Body of pancreas (tissue), 4 donors: ENCODE measurements at places on chromosomes 3 and 15.
A peak's percentile ranks its signal among the peaks of the same experiment; 100 is the strongest.

- DNase-seq, result no peak
These were observed 57.0 kb upstream of the CMSS1 start for GRCh38 chr3:99760629-99761028.

GRCh38 chr3:159600291-159600690, 388.3 kb upstream of the IL12A start:
- DNase-seq, result no peak

DNA sequence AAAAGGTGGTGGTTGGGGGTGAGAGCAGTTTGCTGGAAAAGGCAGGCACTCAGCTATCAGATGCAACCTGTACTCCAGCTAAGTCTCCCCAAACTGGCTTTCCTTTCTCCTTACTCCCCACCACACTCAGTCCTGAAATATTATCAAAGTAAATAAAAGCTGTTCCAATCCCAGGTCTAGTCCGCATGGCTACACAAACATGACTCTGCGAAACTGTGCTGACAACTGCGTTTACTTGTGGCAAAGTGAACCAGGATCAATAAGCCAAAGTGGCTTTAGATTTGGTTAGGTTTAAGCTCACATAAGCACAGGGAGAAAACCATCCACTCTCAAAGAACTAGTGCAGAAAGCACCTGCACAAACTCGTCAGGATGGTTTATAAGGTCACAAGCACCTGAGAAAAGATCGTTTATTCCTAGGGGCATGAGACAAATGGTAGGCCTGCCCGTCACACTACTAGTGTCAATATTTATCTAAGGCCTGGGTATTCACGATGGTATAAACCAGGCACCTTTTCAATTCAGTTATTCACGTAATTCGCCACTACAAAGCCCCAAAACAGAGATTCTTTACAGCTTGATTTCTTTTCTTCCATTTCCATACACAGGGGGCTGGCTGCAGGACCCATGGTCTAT, 25.3 kb downstream of the LRIG1 start:
- peak; percentile 57 for DNase-seq

- no peak for DNase-seq
These were observed 278.2 kb upstream of the KCNH8 start for GRCh38 chr3:18870074-18870640.

- DNase-seq, result peak; percentile 9
These were observed 379.3 kb downstream of the NTRK3 start for GRCh38 chr15:87877114-87877810.

DNA sequence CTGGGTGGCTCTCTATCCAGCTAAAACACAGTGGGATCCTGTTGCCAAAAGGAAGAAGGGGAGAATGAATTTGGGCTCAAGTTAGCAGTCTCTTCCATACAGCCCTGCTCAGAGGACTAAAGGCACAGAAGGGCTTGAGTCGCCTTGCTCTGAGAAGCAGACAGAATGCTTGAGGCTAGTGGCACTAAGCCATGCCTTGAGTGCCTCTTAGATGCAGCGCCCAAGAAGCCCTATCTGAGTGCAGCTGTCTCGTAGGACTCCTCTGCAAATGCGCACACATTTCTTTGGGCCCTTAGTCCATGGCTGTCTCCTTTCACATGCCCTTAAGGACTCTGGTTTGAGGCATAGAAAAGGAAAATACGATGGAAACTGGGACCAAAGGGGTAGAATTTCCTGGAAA, 211.3 kb upstream of the CHRM5 start:
- DNase-seq, result no peak

DNA sequence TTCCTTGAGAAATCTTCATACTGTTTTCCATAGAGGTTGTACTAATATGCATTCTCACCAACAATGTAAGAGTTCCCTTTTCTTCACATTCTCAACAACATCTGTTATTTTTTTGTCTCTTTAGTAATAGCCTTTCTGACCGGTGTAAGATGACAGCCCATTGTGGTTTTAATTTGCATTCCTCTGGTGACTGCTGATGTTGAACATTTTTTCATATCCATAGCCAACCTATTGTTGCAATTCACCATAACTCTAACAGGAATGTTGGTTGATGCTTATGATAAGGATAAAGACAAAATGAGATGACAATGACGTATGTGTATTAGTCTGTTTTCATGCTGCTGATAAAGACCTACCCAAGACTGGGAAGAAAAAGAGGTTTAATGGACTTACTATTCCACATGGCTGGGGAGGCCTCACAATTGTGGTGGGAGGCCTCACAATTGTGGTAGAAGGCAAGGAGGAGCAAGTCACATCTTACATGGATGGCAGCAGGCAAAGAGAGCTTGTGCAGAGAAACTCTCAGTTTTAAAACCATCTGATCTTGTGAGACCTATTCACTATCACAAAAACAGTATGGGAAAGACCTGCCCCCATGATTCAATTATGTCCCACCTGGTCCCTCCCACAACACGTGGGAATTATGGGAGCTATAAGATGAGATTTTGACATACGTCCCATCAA, 37.6 kb upstream of the RHCG start:
- no peak for DNase-seq

- DNase-seq, result no peak
These were observed 14.9 kb downstream of the GRAMD2A start for GRCh38 chr15:72182673-72183072.

DNA sequence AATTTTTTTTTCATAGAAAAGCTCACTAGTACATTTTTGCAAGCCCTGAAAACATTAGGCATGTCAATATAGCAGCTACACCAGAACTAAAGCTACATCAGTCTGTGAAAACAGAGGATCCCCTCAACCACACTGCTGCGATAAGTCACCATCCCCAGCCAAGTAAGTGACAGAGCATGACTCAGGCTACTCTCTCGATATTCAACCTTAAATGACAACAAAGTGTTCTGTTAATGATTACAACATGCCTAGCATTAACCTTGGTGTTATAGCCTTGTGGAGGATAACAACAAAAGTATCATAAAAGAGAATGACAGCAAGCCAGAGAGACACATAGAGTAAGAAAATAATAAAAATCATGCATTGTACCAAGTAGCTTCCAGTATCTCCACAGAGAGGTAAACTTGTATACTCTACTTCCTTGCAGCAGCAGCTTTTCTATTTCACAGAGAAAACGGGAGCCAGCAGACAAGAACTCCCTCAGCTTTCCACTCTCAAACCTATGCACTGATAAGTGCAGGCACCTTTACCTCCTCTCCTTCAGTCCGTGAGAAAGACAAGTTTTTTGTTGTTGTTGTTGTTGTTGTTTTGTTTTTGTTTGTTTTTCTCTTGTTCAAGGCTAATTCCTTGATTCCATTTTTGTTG, 76.6 kb downstream of the GBE1 start:
- no peak for DNase-seq

- no peak for DNase-seq
These were observed 45.0 kb upstream of the SLC6A11 start for GRCh38 chr3:10770981-10771380.

DNA sequence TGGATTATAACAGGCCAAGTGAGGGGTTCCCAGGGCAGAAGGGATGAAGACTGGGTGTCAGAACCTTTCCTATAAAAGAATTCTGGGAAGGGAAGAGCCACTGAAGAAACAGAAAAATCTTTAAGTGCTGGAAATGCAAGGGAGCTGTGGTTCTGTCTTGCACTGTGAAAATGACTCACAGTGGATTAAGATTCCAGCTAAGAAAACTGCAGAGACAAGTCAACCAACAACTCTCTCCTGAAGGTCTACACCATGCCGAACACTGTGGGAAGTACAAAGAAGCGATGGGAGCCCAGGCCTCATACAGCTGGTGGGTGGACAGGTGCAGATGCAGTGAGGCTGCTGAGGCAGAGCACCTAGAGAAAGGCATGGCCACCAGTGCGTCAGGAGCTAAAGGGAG, 27.7 kb downstream of the ZDHHC3 start:
- no peak for DNase-seq

- DNase-seq, result no peak
These were observed 25.6 kb downstream of the IL1RAP start for GRCh38 chr3:190539526-190539925.

- peak; percentile 29 for DNase-seq
These were observed 131.6 kb downstream of the AQP9 start for GRCh38 chr15:58269455-58270414.

DNA sequence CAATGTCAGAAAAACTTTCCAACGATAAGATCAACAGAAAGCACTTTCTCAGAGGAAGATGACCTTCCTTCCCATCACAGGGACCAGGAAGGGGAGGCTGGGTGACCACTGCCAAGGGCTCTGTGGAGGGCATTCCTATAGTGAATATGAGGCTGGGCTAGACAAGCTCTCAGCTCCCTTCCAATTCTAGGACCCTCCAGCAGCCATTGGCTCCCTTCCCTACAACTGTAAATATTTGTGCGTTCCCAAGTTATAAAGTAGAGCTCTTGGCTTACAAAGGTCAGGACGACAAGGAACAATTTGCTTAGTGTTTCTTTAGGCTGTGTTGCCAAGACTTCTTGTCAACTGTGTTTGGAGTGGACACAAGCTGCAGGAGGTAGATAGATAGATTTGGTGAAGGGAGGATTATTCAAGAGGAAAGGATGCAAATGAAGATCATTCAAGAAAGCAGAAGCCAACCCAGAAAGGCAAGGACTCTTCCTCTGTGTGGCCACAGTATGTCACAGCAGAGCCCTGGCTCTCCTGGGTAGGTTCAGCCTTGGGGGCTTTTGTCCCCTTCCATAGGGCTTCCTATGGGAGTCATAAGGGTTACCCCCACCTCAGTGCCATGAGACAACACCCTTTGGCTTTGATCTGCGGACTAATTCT, 223.6 kb upstream of the TLE3 start:
- no peak for DNase-seq

GRCh38 chr3:132573797-132574211, 23.3 kb upstream of the ACKR4 start:
- DNase-seq, result no peak

- DNase-seq, result no peak
These were observed 197.6 kb downstream of the MINAR1 start for GRCh38 chr15:79629687-79630086.

GRCh38 chr15:80177156-80177555, 24.4 kb downstream of the FAH start:
- DNase-seq, result no peak

- no peak for DNase-seq
These were observed 107.3 kb upstream of the STT3B start for GRCh38 chr3:31425401-31425800.

- DNase-seq, result no peak
These were observed 9.4 kb upstream of the C15orf39 start for GRCh38 chr15:75192307-75192706.

DNA sequence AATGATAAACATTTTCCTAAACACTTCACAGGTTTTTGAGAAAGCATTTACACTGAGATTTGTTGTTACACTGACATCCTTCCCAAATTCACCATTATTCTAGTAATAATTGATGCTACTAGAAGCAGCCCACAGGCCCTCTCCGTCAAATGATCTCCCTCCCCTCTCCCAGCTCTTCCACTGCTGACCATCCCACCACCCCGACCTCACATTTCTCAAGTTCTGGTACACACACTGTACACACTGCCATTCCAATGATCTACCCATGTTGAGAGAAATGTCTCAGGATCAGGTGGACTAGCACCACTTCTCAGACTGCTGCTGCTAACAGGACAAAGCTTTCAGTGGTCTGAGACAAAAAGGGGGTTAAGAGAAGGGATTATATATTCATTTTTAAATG, 3.5 kb downstream of the TBC1D5 start:
- DNase-seq, result no peak

DNA sequence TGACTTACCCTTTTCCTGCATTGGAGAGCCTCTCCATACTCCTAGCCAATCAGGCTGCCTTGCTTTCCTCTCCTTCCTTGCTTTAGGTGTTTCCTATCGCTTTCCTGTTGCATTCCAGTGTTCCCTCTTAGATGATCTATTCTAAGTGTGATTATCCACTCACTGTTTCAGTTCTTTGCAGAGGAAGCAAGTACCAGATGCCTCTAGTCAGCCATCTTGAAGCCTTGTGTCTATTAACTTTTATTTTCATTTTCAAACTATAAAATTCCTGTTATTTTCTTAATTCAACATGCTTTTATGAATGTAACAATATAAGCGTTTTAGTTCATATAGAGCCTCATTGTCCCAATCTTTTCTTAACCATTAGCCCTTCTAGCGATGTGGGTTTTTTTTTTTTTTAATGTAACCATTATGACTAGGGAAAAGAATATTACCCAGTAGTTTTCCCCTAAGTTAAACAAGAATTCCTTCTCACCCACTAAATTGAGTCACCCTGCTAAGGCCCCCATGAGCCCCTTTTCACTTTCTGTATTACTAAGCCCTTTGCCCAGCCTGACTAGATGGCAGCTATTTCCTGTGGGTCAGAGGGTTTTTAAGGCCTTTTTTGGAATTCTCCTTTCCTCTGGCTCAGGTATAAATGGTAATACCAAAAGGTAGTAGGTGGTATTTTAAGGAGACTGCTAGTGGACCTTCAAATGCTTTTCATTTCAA, 229.4 kb upstream of the CTNNB1 start:
- no peak for DNase-seq
